Breast epithelium (tissue), 4 donors: ENCODE measurements at places on chromosomes 12 and 14. TPM values are rescaled to one million over a fixed set of nuclear protein-coding genes. Genes with fewer than 3 reads are reported as not detected.

DNA sequence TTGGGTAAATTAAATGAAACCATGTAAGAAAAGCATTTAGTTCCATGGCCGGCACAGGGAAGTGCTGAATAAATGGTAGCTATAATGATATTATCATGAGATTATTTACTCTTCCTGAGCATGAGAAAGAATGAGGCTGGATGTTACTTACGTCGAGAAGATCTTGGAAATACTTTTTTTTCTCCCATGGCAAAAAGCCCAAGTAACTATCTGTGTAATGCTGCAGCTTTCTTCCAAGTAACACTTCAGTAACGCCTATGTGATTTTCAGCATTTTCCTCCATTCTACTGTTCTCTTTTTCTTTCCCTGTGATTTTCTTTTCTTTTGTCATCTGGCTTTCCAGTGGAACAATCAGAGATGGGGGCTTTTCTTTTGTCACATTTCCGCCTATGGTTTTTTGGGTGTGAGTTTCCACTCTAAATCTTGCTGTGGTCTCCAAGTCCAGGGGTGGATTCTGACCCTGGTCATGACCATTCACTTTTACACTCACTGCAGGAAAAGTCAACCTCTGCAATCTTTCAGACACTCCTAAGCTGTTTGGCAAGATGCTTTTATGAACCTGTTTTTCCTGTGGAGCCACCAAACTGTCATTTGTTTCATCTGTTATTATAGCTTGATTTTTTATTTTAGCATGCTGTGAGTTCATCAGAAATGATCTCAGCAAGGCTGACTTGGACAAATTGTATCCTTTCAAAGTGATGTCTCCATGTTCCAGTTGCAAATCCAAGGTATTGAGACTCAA is 25.0 kb upstream of the SYCP3 start:
- no peaks in the 10 kb centered on the region for H3K4me1 ChIP-seq
- peaks cover 5% of the 10 kb centered on the region for H3K36me3 ChIP-seq
- no peak for DNase-seq
- no peaks in the 10 kb centered on the region for H3K27me3 ChIP-seq

- H3K4me3 ChIP-seq = no peak overlapping the region
- H3K27ac ChIP-seq = peak overlapping the region; percentile 71
- peak; percentile 28 for DNase-seq
- H3K27me3 ChIP-seq = no peaks in the 10 kb centered on the region
Measured at GRCh38 chr14:68780358-68781160, 12.3 kb downstream of the ZFP36L1 start.

DNA sequence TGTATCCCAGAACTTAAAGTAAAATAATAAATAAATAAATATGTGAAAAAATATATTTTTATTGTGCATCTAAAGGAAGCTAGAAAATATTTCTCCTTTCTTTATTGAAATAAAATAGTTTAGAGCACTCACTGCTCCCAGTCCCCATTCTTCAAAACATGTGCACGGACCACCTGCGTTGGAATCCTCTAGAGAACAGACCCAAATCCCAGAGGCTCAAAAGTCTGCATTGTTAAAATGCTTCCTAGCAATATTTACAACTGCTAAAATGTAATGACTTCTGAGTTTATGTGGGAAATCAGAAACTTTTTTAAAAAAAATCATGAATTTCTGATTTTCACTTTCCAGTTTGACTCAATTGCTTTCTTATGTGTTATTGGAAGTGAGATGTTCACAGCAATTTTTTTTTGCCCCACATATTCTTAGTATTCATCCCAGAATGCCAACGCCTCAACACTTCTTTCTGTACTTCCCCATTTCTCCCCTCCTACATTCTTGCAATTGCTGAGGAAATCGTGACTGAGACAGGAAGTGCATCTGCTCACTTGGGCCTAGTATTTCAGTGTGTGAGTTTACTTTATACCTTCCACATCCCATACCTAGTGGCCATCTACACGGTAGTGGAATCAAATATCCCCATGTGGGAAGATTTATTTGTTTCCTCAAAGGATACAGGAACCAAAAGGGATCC is 116.0 kb upstream of the FLRT2 start:
- DNase-seq = no peak
- no peaks in the 10 kb centered on the region for H3K27me3 ChIP-seq
- no peaks in the 10 kb centered on the region for H3K36me3 ChIP-seq

GRCh38 chr12:6635375-6635855 is 344 bp downstream of the LPAR5 start:
- H3K4me3 ChIP-seq = peak overlapping the region; percentile 12
- no peaks in the 10 kb centered on the region for H3K27me3 ChIP-seq
- DNase-seq = no peak
- H3K36me3 ChIP-seq = no peaks in the 10 kb centered on the region
- H3K27ac ChIP-seq = peak overlapping the region; percentile 42
- H3K4me1 ChIP-seq = peaks cover 6% of the 10 kb centered on the region

- no peak overlapping the region for H3K4me3 ChIP-seq
- no peak overlapping the region for H3K27ac ChIP-seq
- H3K4me1 ChIP-seq = no peaks in the 10 kb centered on the region
- no peaks in the 10 kb centered on the region for H3K27me3 ChIP-seq
- H3K36me3 ChIP-seq = no peaks in the 10 kb centered on the region
Measured at GRCh38 chr14:84064316-84065125, 1465.4 kb upstream of the FLRT2 start.

The TPPP2 gene
- total RNA-seq = not detected

The NAV3 gene
- 25.6 TPM for total RNA-seq

- no peaks in the 10 kb centered on the region for H3K36me3 ChIP-seq
- no peak for DNase-seq
- H3K27ac ChIP-seq = no peak overlapping the region
Measured at GRCh38 chr14:101373690-101374295, 187.5 kb upstream of the DIO3 start.

DNA sequence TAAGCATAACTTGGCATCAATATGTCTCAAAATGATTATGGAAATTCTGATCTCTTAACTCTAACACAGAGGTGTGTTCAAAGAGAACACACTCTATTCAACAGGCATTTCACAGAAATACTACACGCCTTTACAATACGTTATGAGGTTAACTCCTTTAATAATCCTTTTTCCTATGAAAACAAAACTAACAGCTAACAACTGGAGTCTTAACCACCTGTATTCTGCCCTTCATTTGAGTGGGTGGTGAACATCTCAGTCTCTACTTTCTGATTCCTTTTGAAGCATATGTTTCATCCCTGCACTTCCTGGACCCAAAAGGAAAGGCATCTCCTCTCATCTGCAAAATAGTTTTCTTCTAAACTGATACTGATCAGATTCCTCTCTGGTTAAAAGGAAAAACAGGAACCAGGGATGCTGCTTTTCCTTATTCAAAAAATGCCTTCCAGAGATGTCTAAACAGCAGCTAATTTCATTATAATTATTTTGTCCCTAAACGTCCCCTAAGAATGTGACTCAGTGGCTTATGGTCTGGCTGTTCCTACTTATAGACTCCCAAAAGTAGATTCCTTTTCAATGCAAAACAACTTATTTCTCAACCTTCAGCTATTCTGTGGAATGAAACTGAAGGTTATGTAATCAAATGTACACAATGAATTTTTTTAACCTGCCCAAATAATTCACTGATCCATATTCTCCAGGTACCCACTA is 24.1 kb downstream of the ITPR2 start:
- no peaks in the 10 kb centered on the region for H3K36me3 ChIP-seq
- H3K27ac ChIP-seq = no peak overlapping the region
- H3K27me3 ChIP-seq = no peaks in the 10 kb centered on the region

DNA sequence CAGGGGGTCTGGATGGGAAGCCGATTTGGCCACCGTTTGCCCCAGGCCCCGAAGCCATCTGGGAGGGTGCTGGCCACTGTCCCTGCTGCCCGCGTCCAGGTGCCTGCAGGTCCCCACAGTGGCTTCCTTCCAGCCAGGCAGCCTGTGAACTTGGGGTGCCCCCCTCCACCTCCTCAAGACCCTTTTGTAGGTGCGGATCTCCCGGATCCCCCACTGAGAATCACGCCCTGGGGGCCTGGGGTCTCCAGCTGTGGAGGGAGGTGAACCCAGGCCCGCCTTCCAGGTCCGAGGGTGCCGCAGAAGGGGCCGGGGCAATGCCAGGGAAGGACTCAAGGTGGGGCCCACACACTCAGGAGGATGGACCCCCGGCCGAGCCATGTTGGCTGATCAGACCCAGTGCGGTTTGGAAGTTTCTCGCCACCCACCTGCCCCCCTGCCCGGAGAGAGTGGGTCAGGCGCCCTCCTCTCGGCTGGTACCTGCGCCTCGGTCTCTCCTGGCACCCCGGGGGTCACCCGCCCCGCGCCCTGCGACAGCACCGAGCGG is 1.7 kb downstream of the MMP17 start:
- H3K4me3 ChIP-seq = peak overlapping the region; percentile 83
- DNase-seq = no peak
- no peaks in the 10 kb centered on the region for H3K27me3 ChIP-seq
- no peaks in the 10 kb centered on the region for H3K36me3 ChIP-seq
- H3K4me1 ChIP-seq = peaks cover 15% of the 10 kb centered on the region
- H3K27ac ChIP-seq = peak overlapping the region; percentile 54

DNA sequence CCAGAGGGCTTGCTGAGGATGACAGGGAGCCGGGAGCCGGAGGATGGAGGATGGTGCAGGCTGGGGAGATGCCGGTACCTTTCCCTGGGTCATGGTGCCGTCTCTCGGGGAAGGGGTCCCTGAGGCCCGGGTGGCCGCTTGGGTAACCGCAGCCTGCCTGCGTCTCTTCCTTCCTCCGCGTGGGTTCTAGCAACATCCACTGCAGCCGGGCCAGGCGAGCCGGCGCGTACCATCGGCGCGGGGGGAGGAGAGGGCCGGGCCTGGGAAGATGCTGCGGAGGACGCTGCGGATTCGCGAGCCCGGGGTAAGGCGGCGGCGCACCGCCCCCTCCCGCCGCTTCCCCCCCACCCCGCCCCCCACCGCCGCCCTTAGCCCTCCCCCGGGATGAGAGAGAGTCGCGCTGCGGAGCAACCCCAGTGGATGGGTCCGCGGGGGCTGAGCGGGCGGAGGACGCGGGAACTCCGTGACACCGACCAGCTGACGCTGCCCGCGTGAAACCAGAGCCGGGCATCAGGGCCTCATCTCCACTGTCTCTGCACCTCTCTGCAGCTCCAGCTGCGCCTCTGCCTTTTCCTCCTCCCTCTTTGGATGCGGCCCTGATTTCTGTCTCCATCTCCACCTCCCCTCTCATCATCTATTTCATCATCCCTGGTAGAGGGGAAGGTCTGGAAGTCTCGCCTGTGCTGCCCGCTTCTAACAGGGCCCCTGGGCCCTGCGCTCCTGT is at the start of gene FAIM2:
TSS of gene FAIM2 (minus strand) at position 201 of the 724 bp plus-strand sequence. CDS start at position 93, 108 bp downstream.
- H3K27me3 ChIP-seq = peaks cover 5% of the 10 kb centered on the region
- H3K27ac ChIP-seq = no peak within 1 kb of the TSS
- H3K36me3 ChIP-seq = no peaks in the 10 kb centered on the region
- no peaks in the 10 kb centered on the region for H3K4me1 ChIP-seq
- peak within 1 kb of the TSS; percentile 49 for H3K4me3 ChIP-seq

DNA sequence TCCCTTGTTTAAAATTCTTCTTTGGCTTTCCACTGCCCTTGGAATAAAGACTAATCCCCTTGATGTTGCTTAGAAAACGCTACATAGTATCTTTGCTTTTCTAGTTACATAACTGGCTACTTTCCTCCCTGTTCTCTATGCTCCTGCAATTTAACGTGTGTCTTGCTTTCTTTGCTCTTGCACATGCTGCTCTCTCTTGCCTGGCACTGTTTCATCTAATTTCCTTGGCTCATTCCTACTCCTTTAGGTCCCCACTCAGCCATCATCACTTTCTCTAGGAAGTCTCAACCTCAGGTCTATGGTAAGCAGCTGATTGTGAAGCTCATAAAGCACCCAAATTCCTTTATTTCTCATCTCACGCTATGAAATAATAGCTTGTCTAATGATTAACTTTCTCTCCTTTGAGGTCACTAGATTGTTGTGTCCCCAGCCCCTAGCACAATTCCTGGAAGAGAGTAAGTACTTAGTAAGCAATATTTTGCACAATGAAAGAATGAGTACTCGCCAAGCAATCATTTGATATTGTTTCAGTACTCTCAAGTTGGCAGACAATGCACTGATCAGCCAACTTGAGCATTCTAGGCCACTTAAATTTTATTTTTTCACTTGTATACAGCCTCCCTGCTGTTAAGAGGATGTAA is 3.3 kb downstream of the ALDH6A1 start:
- no peaks in the 10 kb centered on the region for H3K36me3 ChIP-seq
- DNase-seq = no peak
- no peak overlapping the region for H3K4me3 ChIP-seq

The TULP3 gene
- total RNA-seq = 22.6 TPM

- H3K4me1 ChIP-seq = no peaks in the 10 kb centered on the region
- no peak for DNase-seq
- H3K36me3 ChIP-seq = no peaks in the 10 kb centered on the region
- H3K4me3 ChIP-seq = no peak overlapping the region
- no peaks in the 10 kb centered on the region for H3K27me3 ChIP-seq
- H3K27ac ChIP-seq = peak overlapping the region; percentile 7
Measured at GRCh38 chr12:106181401-106182114, 42.8 kb upstream of the NUAK1 start.

GRCh38 chr14:54919330-54919729 is 16.7 kb upstream of the GCH1 start:
- no peaks in the 10 kb centered on the region for H3K27me3 ChIP-seq
- no peaks in the 10 kb centered on the region for H3K4me1 ChIP-seq
- H3K4me3 ChIP-seq = no peak overlapping the region
- DNase-seq = no peak
- H3K27ac ChIP-seq = no peak overlapping the region
- H3K36me3 ChIP-seq = no peaks in the 10 kb centered on the region

- peak overlapping the region; percentile 90 for H3K4me3 ChIP-seq
- H3K36me3 ChIP-seq = no peaks in the 10 kb centered on the region
- no peaks in the 10 kb centered on the region for H3K27me3 ChIP-seq
- peak overlapping the region; percentile 97 for H3K27ac ChIP-seq
Measured at GRCh38 chr12:111841236-111841749, 735 bp upstream of the MAPKAPK5 start.

- no peaks in the 10 kb centered on the region for H3K36me3 ChIP-seq
- no peaks in the 10 kb centered on the region for H3K27me3 ChIP-seq
- no peak overlapping the region for H3K4me3 ChIP-seq
- H3K4me1 ChIP-seq = peaks cover 7% of the 10 kb centered on the region
- peak overlapping the region; percentile 80 for H3K27ac ChIP-seq
- DNase-seq = no peak
Measured at GRCh38 chr12:2301531-2302461, 249.0 kb downstream of the CACNA1C start.

The OTOGL gene
- total RNA-seq = 1.3 TPM

The POTEM gene
- total RNA-seq = not detected

DNA sequence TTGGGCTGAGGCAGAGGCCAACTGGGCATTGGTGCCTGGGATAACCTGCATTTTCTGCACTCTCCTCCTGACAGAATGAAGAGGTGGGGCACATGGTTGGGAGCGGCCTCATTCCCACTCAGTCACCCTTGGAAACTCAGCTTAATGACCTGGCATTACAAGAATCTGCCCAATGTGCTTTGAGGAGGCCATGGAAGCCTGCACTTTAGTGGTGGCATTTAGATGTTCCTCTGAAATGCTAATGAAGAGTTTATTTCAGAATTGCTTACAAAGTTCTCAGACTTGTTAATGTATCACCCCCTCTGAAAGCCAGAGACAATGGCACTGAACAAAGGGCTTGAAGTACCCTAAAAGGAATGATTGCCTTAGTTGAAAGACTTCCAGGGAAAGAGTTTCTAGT is 71.4 kb upstream of the PARP11 start:
- no peaks in the 10 kb centered on the region for H3K4me1 ChIP-seq
- H3K4me3 ChIP-seq = no peak overlapping the region
- H3K27me3 ChIP-seq = no peaks in the 10 kb centered on the region
